ENCODE measurements at places on chromosomes 2 and 18. TPM values are rescaled to one million over a fixed set of nuclear protein-coding genes. Genes with fewer than 3 reads are reported as not detected.

Gene NMS
- not detected for total RNA-seq

Gene POLR1B
- 50.7 TPM for total RNA-seq

Gene SLC38A11
- total RNA-seq = not detected

Gene CNGA3
- total RNA-seq = not detected

Gene ZBTB7C
- total RNA-seq = 0.05 TPM

Gene CEBPZ
- 74.6 TPM for total RNA-seq

DNA sequence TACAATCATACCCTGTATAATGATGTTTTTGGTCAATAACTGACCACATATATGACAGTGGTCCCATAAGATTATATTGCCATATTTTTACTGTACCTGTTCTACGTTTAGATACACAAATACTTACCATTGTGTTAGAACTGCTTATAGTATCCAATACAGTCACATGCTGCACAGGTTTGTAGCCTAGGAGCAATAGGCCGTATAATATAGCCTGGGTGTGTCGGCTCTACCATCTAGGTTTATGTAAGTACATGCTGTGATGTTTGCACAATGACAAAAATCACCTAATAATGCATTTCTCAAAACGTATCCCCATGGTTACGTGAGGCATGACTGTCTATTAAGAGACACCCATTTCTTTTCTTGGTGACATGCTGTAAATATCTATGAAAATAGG is 55.0 kb upstream of the APCDD1 start:
- peaks cover 12% of the 10 kb centered on the region for H3K27me3 ChIP-seq
- no peak overlapping the region for H3K27ac ChIP-seq
- no peaks in the 10 kb centered on the region for H3K4me1 ChIP-seq
- H3K4me3 ChIP-seq = no peak overlapping the region
- no peak for DNase-seq
- H3K36me3 ChIP-seq = no peaks in the 10 kb centered on the region

DNA sequence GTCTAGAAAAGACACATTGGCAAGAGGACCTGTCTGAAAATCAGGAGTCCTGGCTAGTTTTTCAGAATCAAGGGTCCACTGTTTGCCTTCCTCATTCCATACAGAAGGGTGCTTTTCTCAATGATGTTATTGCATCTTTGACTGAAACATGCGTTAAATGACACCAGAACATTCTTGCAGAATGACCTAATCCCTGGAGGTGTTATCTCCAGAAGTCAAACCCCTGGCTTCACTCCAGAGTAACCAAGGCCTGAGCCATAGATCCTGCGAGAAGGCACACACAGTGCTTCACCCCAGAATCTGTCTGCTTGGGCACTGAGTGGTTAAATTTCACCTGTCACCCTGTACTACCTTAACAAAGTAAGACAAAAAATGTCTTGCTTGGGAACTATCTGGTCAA is 1055.2 kb upstream of the FANCL start:
- H3K27ac ChIP-seq = no peak overlapping the region
- no peaks in the 10 kb centered on the region for H3K36me3 ChIP-seq
- H3K4me1 ChIP-seq = no peaks in the 10 kb centered on the region

DNA sequence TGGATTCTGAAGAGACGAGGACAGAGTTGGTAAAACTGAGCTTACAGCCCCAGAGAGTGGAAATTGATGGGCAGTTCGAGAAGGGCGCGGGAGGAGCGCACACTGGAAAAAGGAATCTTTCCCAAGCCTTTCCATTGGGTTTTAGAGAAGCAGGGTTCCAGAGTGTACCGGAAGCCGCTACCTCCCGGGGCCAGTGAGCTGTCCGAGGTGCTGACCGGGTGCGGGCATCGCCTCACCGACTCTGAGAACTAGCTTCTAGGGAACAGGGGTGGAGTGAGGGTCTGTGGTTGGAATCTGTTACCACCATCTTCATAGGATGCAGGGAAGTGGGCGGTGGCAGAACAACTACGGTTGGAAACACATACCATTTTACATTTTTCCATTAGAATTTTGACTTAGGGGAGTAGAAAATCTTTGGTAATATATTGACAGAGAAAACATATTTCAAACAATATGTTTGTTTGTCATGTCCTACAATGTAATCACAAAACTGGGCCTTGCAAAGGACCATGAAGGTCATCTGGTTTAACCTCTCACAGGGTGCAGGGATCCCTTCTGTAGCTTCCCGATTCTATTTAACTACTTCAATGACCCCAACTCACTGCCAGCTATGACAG is 724 bp downstream of the NMS start:
- peak; percentile 19 for DNase-seq
- H3K36me3 ChIP-seq = no peaks in the 10 kb centered on the region
- H3K27ac ChIP-seq = no peak overlapping the region
- H3K4me3 ChIP-seq = no peak overlapping the region

DNA sequence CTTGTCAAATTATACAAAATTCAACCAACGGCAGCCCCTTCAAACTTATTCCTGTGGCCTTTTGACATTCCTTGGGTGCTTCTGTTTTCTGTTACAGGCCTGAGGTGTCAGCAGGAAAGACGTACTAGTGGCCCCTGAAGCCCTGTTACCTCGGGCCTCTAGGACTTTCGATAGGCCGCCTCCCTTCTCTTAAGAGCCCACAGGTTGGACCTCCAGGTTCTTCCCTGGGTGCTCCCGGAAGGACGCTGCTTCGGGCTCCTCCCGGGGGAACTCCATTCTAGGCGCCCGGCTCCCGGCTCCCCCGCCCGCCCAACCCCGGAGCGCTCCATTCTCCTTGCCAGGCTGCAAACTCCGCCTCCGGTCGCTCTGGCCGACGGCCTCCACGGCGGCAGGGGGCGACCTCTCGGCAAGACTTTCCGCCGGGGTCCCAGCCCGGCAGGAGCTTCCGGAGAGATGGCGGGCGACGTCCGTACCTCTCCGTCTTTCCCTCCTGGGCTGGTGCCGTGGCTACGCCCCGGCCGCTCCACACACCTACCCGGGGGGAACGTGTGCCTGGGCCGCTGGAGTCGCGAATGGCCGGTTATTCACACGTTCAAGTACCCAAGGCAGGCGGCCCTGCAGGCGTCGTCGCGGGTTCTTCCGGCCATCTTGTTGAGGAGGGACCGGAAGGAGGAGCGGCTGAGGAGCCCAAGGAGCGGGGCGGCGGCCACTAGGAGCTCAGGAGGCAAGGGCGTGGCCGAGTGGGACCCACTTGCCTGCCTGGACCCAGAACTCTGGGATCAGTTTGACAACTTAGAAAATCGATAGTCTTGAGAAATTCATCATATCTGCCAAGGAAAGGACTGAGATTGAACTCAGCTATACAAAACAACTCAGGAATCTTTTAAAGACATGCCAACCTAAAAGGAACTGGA is 27.5 kb downstream of the BOLA3 start:
- no peaks in the 10 kb centered on the region for H3K27me3 ChIP-seq
- DNase-seq = peak; percentile 91
- H3K27ac ChIP-seq = peak overlapping the region; percentile 88
- H3K4me3 ChIP-seq = peak overlapping the region; percentile 84

DNA sequence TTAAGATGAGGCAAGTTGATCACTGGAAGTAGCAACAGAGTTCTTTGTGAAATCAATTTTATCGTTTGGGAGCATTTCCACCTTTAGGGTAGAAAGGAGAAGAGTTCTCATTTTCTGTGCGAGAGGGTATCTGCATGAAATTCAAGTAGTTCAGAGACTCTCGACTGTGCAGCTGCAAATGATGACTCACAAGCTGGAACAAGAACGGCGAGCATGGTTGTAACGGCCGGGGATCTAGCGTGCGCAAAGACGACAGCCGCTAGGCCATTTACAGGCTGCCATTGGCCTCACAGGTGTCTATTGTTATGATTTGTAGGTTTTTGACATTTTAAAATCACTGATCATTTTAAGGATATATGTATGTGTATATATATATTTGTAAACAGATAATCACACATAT is 5.2 kb downstream of the KLHL29 start:
- H3K4me3 ChIP-seq = no peak overlapping the region
- H3K36me3 ChIP-seq = no peaks in the 10 kb centered on the region
- DNase-seq = no peak
- H3K4me1 ChIP-seq = peaks cover 18% of the 10 kb centered on the region

DNA sequence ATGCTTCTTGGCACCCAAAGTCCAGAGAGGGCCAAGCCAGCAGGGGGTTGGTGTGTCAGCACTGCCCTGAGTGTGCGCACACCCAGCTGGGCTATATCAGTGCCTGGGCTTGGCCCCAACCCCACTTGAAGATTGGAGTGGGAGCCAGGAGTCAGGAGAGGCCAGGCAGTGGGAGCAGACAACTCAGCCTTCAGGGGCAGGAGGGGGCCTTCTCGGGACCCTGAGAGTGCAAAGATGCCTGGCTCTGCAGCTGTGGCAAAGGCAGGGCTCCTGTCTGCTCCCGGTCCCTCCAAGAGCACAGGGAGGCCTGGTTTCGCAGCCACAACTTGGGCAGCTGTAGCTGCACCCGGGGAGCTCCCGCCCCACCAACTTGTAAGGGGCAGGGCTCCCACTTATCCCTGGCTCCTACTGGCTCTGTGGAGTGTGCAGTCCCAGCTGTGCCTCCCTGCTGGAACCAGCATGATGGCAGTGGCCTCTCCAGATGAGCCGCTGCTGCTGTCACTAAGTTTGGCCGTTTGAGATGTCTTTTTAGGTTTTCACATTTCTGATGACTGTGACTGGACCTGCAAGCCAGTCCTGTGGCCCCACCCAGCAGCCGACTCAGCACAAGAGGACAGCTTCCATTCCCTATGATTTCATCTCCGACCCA is 148.8 kb upstream of the HS6ST1 start:
- DNase-seq = no peak
- H3K36me3 ChIP-seq = peaks cover 4% of the 10 kb centered on the region
- no peaks in the 10 kb centered on the region for H3K27me3 ChIP-seq
- no peak overlapping the region for H3K27ac ChIP-seq
- no peak overlapping the region for H3K4me3 ChIP-seq

GRCh38 chr2:136116151-136116812 is 1.7 kb downstream of the CXCR4 start:
- peak; percentile 82 for DNase-seq
- H3K27ac ChIP-seq = peak overlapping the region; percentile 69
- H3K4me1 ChIP-seq = peaks cover 49% of the 10 kb centered on the region
- peaks cover 2% of the 10 kb centered on the region for H3K27me3 ChIP-seq

- H3K4me1 ChIP-seq = no peaks in the 10 kb centered on the region
- H3K27me3 ChIP-seq = no peaks in the 10 kb centered on the region
- H3K4me3 ChIP-seq = no peak overlapping the region
- H3K27ac ChIP-seq = no peak overlapping the region
These were observed 47.3 kb upstream of the C1D start for GRCh38 chr2:68110102-68110501.

DNA sequence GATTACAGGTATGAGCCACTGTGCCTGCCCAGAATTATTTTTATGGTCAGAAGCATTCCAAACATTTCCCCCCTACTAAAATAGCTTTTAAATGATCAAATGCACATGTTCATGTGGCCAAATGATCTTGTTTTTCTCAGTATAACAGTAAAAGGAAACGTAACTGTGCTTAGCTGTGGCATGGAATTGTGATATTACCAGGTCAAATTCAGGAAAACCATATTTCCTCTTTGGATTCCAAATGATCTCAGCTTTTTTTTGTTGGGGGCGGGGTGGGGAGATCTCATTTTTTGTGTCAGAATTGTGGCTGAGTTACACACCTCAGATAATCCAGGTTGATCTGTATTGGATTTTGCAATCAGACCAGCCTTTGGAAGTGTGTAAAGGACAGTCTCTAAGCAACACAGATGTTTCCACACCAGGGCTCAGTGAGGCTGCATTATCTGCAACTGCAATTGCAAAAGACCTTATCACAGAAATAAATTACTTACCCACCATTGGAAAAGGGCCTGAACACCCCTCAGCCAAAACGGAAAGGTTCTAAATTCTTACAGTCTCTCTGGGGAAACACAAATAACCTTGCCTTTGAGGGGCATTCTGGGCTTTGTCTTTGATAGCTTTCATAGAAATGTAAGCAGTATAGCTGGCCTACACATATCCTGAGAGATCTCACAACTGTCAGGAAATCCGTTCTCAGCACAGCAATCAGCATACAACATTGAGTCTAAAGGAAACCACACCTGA is 8.4 kb downstream of the CASP10 start:
- H3K27ac ChIP-seq = peak overlapping the region; percentile 19
- H3K36me3 ChIP-seq = peaks cover 48% of the 10 kb centered on the region
- H3K27me3 ChIP-seq = no peaks in the 10 kb centered on the region
- H3K4me3 ChIP-seq = no peak overlapping the region
- DNase-seq = no peak

DNA sequence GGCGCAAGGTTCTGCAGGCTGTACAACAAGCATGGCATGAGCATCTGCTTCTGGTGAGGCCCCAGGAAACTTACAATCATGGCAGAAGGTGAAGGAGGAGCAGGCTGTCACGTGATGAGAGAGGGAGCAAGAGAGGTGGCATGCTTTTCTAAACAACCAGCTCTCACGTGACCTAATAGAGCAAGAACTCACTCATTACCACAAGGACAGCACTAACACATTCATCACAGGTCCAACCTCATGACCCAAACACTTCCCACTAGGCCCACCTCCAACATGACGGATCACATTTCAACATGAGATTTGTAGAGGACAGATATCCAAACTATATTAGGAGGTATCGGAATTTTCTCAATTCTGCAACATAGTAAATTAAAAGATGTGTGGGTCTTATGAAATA is 108.8 kb upstream of the DLX2 start:
- peaks cover 13% of the 10 kb centered on the region for H3K4me1 ChIP-seq
- H3K36me3 ChIP-seq = no peaks in the 10 kb centered on the region
- no peaks in the 10 kb centered on the region for H3K27me3 ChIP-seq
- no peak overlapping the region for H3K4me3 ChIP-seq

- H3K36me3 ChIP-seq = peaks cover 6% of the 10 kb centered on the region
- H3K27ac ChIP-seq = no peak overlapping the region
- H3K4me3 ChIP-seq = peak overlapping the region; percentile 91
- H3K27me3 ChIP-seq = no peaks in the 10 kb centered on the region
These were observed 1.2 kb upstream of the E2F6 start for GRCh38 chr2:11467129-11467649.

GRCh38 chr18:7056026-7056425 is 61.6 kb downstream of the LAMA1 start:
- no peaks in the 10 kb centered on the region for H3K4me1 ChIP-seq
- H3K27me3 ChIP-seq = no peaks in the 10 kb centered on the region
- no peak overlapping the region for H3K4me3 ChIP-seq
- no peak overlapping the region for H3K27ac ChIP-seq
- H3K36me3 ChIP-seq = no peaks in the 10 kb centered on the region
- DNase-seq = no peak

GRCh38 chr2:113034016-113034415 is 18.7 kb downstream of the IL36B start:
- H3K36me3 ChIP-seq = no peaks in the 10 kb centered on the region
- no peak overlapping the region for H3K27ac ChIP-seq
- peaks cover 4% of the 10 kb centered on the region for H3K27me3 ChIP-seq
- no peaks in the 10 kb centered on the region for H3K4me1 ChIP-seq

GRCh38 chr18:35682281-35682867 is 100.8 kb downstream of the GALNT1 start:
- H3K4me3 ChIP-seq = no peak overlapping the region
- no peak for DNase-seq
- H3K36me3 ChIP-seq = peaks cover 22% of the 10 kb centered on the region
- no peaks in the 10 kb centered on the region for H3K4me1 ChIP-seq
- no peak overlapping the region for H3K27ac ChIP-seq
- H3K27me3 ChIP-seq = no peaks in the 10 kb centered on the region

- no peaks in the 10 kb centered on the region for H3K27me3 ChIP-seq
- no peaks in the 10 kb centered on the region for H3K4me1 ChIP-seq
- no peak for DNase-seq
These were observed 559.8 kb upstream of the FANCL start for GRCh38 chr2:58800881-58801280.

GRCh38 chr18:2855560-2856350 is 8.9 kb downstream of the EMILIN2 start:
- H3K4me3 ChIP-seq = no peak overlapping the region
- no peak overlapping the region for H3K27ac ChIP-seq
- H3K27me3 ChIP-seq = peaks cover 6% of the 10 kb centered on the region
- DNase-seq = peak; percentile 19
- peaks cover 17% of the 10 kb centered on the region for H3K4me1 ChIP-seq
